ENCODE measurements at places on chromosomes 2 and 18.

GRCh38 chr2:241689306-241689705, 2.7 kb upstream of the DTYMK start:
- no peak for DNase-seq

- no peak for DNase-seq
These were observed 75.0 kb downstream of the DGKD start for GRCh38 chr2:233429175-233429897.

GRCh38 chr2:154307007-154307406, 391.5 kb upstream of the KCNJ3 start:
- DNase-seq = no peak

DNA sequence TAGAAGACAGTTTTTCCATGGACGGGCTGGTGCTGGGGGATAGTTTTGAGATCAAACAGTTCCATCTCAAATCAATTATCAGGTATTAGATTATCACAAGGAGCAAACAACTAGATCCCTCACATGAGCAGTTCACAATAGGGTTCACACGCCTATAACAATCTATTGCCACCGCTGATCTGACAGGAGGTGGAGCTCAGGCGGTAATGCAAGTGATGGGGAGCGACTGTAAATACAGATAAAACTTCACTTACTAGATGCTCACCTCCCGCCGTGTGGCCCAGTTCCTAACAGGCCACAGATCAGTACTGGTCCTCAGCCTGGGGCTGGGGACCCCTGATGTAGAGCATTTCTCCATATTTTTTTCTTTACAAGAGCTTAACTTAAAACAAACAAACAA, 203.6 kb downstream of the CDH7 start:
- no peak for DNase-seq

DNA sequence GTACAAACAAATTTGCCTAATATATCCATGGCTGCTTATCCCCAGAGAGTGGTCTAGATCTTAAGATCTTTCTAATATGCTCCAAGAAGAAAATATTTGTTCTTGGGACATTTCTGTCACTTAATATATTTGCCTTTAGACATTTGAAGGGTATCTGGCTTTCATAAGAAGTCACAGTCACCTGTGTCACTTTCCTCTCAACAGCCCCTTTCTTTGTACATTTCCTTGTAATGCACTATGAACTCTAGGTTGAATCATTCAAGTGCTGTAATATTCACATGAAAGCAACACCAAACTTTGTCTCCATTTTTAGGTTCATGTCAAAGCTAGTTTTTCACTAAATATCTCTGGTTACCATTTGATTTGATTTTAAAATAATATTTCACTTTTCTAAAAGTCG, 41.4 kb upstream of the NABP1 start:
- no peak for DNase-seq

DNA sequence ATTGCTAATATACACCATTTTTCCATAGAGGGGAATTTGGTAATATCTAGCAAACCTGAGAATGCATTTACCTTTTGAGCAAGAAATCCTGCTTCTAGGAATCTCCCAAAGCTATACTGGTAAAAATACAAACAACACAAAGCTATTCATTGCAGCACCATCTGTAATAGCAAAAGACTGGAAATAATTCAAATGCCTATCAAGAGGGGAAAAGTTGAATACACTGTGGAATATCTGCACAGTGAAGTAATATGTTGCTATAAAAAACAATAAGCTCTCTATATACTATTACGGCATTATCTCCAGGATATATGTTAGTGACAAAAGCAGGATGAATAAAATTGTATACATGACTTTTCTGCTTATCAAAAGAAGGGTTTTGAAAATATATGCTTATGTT, 112.3 kb upstream of the CHAC2 start:
- no peak for DNase-seq

DNA sequence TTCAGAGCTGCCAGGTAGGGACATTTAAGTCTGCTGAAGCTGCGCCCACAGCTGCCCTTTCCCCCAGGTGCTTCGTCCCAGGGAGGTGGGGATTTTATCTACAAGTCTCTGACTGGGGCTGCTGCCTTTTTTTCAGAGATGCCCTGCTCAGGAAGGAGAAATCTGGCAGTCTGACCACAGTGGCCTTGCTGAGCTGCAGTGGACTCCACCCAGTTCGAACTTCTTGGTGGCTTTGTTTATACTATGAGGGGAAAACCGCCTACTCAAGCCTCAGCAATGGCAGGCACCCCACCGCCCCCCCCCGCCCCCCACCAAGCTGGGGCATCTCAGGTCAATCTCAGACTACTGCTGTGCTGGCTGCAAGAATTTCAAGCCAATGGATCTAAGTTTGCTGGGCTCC, 458.1 kb upstream of the RAB12 start:
- DNase-seq = no peak

GRCh38 chr18:58687871-58688308, 16.6 kb downstream of the MALT1 start:
- no peak for DNase-seq

DNA sequence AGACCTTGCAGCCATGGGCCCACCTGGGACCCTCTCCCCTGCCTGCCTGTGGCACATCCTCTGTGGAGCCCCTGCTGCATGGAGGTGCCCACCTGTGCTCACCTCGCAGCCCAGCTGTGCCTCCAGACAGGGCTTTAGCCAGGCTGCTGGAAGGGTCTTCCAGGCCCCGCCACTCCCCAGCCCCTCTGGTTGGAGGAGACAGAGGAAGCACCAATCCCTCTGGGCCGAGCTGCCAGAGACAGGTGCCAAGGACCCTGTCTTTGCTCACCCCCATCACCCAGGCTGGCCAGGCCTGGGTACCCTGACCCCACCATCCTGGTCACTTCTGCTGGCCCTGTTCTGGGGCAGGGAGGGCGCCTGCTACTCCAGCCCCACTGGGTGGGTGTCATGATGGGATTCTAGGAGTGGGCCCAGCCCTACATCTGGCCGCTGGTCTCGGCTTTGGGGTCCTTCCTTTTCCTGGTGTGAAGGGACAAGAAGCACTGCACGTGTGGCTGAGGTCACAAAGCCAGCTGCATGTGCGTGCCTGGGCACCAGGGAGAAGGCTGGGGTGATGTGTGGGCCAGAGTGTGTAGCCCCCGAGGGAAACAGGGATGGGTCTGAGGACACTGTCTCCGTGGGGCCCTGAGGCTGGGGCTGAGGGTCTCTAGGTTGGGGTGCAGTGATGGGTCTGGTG, 9.3 kb upstream of the NEU4 start:
- DNase-seq = no peak

DNA sequence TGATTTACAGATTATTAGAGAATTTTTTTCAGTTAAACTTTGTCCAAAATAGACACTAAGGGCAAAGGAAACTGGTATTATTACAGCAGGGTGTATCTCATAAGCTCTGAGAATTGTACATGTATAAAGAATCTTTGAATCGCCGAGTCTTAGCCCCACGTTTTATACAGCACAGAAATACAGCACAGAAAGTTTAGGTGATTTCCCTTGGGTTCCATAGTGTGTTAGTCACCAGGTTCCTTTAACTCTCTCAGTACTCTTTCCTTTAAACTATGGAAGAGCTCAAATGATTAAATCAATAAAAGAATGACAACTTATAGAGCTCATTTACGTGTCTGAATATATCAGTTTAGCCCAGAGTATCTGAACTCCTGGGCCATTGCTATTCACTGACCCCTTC, 256.8 kb downstream of the NEDD4L start:
- DNase-seq = no peak

- DNase-seq = no peak
These were observed 107.6 kb downstream of the SMAD7 start for GRCh38 chr18:48843162-48843561.

- no peak for DNase-seq
These were observed 71.0 kb upstream of the CYP1B1 start for GRCh38 chr2:38146907-38147307.

DNA sequence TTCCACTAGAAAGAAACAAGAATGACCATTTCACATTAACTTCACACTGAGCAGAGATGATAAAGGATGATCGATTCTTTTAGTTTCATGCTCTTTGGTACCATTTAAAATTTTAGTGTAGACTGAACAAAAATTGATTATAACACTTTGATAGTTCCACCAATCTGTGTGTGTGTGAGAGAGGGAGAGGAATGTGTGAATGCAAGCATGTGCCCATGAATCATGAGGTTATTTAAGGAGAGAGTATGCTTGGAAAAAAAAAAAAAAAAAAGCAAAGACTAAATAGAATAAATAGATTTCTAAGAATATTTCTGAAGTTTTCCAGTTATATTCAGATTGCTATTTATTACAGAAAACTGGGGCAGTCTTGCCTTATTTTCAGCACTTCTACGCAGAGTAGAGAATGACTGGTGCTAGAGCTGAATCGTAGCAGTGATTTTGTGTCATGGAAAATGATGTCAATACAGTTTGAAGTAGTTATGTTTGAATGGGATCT, 900.8 kb downstream of the SLC4A3 start:
- DNase-seq = no peak

DNA sequence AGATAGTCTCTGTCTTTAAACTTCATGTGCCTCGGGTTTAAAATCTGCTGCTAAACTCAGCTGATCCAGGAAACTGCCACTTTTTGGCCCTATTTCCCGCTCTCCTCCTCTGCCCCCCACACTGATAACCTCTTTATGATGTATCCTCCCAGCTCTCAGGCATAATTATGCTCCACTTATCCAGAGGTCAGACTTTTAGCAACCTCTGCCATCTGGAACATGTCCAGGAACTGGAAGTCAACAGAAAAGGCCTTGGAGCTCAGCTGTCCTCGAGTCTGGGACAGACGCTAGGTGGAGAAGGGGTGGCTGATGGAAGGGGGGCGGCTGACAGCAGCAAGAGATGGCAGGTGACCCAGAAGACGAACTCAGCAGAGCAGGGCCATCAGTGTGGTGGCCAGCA, 41.2 kb downstream of the ASAP2 start:
- DNase-seq = no peak

DNA sequence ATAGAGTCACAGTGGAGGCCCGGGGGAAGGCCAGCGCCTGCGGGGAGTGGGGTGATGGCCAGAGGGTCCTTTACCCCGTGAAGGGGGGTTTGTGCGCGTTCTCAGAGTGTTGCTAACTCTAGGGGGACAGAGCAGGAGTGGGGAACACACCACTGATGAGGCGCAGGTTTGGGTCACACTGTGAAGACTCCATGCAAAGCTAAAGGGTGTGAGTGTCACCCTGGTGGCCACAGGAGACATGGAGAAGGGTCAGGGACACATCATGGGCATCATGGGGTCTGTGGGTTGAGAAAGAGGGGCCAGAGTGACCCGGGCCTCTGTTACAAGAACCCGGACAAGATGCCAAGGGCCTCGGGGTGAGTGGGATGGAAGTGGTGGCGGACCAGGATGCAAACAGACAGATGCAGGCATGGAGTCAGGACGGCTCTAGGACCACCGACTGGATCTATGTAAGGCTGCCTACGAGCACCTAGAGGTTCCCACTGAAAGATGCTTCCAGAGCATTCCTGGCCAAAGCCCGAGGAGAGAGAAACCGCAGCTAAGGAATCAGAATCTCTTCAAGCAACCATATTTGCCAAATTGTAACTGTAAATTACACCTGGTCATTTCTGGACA, 84.3 kb downstream of the PXDN start:
- no peak for DNase-seq

DNA sequence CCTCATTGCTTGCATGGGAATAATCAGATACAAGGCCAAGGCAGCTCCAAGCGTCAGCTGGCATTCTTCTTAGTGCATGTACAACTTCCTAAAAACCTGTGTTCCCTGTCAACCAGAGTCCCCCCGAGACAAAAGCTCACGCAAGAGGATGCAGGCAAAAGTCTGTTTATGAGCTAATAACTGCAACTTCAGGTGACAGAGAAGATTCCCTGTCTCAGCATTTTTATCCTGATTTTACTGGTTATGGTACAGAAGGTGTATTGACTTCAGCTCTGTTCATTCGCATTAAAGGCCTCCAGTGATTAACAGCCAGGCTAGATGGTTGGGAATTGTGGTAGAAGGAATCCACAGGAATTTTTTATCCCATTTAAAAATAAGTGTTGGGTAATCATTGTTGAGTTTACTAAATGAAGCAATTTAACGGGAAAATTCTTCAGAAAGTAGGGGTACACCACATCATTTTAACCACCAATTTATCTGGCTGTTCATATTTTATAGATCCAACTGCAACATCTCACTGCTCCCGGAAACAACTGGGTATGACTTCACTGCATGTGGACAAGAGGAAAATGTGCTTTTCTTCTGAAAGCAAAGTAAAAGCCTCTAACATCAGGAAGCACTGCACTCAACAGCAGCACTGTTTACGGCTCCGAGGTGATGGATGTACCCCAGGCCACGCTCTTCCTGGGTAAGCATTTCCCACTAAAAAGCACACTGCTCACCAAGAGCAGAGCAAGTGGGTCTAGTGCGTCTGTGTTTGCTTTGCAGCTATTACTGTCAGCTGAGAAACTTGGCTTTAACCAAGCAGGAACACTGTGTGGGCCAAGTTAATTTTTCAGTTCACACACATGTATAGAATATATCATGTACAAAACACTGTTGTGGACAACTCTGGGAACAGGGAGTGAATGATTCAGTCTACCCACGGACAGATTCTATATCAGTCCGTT, 31.9 kb downstream of the CCBE1 start:
- no peak for DNase-seq

- DNase-seq = no peak
These were observed 114.7 kb upstream of the CAVIN2 start for GRCh38 chr2:191961556-191961955.

DNA sequence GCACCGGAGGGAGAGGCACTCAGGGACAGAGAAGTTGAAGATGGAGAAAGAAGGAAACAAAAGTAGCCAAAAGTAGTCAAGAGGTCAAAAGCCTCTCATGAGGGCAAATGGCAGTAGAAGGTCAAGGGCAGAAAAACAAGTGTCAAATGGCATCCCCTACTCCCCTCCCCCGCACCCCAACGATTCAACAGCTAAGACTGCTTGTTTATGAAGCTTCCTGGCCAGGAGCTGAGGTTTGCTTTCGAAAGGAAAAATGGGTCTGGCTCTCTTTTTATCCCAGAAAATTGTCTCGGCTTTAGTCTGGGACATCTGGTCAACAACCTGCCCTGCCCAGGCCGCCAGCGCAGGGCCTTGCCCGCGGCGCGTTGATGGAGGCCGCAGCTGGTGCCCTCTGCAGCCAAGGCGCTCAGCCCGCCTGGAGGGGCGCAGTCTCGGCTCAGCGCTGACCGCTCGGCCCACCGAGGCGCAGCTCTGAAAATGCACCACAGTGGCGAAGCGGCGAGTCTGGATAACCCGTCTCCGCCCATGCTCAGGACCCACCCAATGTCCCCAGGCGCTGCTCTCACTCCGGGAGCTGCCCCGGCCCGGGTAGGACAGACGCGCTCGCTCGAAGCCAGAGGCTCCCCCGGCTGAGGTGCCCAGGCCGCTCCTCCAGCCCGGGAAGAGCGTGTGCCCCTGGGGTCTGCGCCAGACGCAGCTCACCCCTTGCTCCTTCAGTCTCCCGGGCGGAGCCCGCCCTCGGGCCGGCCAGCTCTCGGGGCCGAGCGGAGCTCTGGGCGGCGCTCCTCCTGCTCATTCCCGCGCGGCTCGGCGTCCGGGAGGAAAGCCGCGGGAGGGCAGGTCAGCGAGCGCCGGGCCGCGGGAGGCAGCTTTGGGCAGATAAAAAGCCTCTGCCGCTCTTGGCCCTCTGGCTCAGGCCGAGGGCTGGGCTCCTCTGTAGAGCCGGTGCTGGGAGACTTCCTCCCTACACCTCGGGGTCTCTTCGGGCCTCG, 1.8 kb upstream of the TBR1 start:
- no peak for DNase-seq

- DNase-seq = no peak
These were observed 458.6 kb upstream of the CDH2 start for GRCh38 chr18:28635530-28635929.

Measured in left ventricle myocardium inferior (tissue), 1 donor.